Thoracic aorta (tissue), 2 donors: ENCODE measurements at places on chromosomes 4 and X.

- no peaks in the 10 kb centered on the region for H3K36me3 ChIP-seq
- no peak overlapping the region for H3K4me3 ChIP-seq
- no peak overlapping the region for H3K27ac ChIP-seq
- no peaks in the 10 kb centered on the region for H3K4me1 ChIP-seq
- DNase-seq: no peak
Measured at GRCh38 chr4:55931043-55931442, 17.7 kb upstream of the CEP135 start.

DNA sequence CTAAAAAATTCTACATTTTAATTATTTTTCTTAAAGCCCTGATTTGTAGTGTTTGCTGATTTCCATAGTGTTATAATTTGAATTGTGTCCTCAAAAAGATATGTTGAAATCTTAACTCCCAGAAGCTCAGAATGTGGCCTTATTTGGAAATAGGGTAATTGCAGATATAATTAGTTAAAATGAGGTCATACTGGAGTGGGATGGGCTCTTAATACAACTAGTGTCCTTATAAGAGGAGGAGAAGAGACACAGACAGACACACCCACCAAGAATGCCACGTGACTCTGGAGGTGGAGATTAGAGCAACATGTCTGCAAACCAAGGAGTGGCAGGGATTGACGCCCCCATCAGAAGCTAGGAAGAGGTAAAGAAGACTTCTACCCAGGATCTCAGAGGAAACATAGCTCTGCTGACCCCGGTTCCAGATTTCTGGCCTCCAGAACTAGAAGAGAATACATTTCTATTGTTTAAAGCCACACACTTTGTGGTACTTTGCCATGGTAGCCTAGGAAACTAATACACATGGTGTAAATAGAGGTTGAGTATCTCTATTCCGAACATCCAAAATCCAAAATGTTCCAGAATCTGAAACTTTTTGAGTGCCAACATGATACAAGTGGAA lies 70.5 kb upstream of the IRF2 start:
- H3K27me3 ChIP-seq: no peaks in the 10 kb centered on the region
- H3K4me3 ChIP-seq: no peak overlapping the region
- no peak overlapping the region for H3K27ac ChIP-seq
- no peak for DNase-seq

GRCh38 chr4:111502626-111503025 lies 642.6 kb upstream of the FAM241A start:
- no peak overlapping the region for H3K27ac ChIP-seq
- no peak for DNase-seq

DNA sequence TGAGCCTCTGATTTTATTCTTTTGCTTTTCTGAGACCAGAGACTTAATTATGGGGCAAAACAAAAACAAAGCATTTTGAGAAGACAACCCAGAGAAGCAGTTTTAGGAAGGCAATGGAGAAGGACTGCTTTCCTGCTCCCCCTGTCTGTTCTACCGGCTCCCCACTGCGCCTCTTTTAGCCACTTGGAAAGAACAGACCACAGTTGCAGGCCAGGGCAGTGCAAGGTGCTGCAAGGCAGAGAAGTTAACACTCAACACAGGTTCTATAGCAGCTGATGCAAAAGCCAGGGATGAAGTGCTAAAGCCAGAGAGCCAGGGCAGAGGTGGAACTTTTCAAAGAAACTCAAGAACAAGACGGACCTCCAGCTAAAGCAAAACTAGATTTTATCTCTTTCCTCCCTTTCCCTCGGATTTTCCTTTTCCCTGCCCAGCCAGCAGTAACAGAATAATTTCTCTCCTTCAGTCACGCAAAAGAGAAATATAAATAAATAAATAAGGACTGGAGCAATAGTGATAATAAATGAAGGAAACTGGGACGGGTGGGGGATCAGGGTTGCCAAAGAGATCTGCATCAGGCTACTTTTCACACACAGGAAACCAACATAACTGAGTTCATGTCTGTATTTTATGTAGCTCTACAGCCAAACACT lies 10.4 kb downstream of the SH3RF1 start:
- peaks cover 83% of the 10 kb centered on the region for H3K4me1 ChIP-seq
- no peaks in the 10 kb centered on the region for H3K36me3 ChIP-seq
- DNase-seq: no peak
- no peak overlapping the region for H3K27ac ChIP-seq

DNA sequence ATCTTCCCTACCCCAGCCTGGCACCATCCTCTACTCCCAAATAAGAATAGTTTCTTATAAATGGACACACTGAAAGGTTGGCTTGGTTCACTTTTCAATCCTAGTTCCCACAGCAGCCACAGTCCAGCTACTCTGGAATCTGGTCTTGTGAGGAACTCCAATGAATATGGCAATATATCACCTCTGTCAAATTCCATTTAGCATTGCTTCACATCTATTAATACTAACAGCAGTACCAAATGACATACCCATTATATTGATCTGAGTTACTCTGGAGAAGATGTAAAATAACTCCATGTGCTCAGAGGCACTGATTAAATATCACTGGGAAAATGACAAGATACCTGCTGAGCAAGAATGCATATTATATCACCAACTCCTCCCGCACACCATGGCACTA lies 8.6 kb downstream of the OPHN1 start:
- no peak overlapping the region for H3K4me3 ChIP-seq
- H3K36me3 ChIP-seq: no peaks in the 10 kb centered on the region

DNA sequence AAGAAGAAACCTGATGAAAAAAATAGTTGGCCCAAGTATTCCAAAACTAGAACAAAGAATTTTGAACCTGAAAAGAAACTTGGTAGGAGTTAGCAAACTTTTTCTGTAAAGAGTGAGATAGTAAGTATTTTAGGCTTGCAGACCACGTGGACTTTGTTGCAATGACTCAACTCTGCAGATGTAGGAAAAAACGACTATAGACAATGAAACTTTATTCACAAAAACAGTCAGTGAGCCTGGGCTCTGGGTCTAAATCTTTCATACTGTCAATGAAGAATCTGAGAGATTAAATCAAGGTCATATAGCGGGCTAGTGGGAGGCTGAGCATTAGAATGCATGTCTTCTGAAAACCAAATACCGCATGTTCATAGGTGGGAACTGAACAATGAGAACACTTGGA lies 23.0 kb downstream of the SH3D19 start:
- no peaks in the 10 kb centered on the region for H3K27me3 ChIP-seq
- no peak for DNase-seq
- H3K4me3 ChIP-seq: no peak overlapping the region
- no peak overlapping the region for H3K27ac ChIP-seq

GRCh38 chrX:65642914-65643491 lies 24.5 kb upstream of the MSN start:
- no peaks in the 10 kb centered on the region for H3K36me3 ChIP-seq
- DNase-seq: no peak
- peaks cover 19% of the 10 kb centered on the region for H3K4me1 ChIP-seq
- H3K4me3 ChIP-seq: no peak overlapping the region
- no peaks in the 10 kb centered on the region for H3K27me3 ChIP-seq

GRCh38 chr4:167020410-167020809 lies 213.9 kb downstream of the SPOCK3 start:
- no peaks in the 10 kb centered on the region for H3K36me3 ChIP-seq
- H3K4me1 ChIP-seq: no peaks in the 10 kb centered on the region
- no peaks in the 10 kb centered on the region for H3K27me3 ChIP-seq
- H3K4me3 ChIP-seq: no peak overlapping the region

DNA sequence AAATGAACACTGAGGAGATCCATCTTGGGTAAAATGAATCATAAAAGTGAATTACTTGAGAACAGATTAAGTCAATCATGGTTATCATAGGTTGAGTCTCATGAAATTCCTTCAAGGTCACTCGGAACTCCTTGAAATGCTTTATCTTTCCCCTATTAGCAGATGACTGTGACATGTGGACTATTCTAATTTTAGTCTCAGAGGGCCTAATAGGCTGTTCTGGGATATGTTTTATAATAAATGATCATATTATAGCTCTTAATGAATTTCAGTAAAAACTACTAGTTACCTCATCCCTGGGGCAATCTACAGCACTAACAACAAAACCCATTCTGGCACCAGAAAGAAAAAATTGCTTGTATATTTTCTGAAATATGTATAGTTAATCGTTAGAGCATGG lies 44.7 kb downstream of the SPATA4 start:
- DNase-seq: no peak
- no peaks in the 10 kb centered on the region for H3K27me3 ChIP-seq
- no peak overlapping the region for H3K27ac ChIP-seq
- no peak overlapping the region for H3K4me3 ChIP-seq

- H3K4me3 ChIP-seq: no peak overlapping the region
- H3K4me1 ChIP-seq: peaks cover 21% of the 10 kb centered on the region
- no peaks in the 10 kb centered on the region for H3K27me3 ChIP-seq
- peak overlapping the region; percentile 21 for H3K27ac ChIP-seq
- no peaks in the 10 kb centered on the region for H3K36me3 ChIP-seq
Measured at GRCh38 chrX:10576777-10577447, 43.5 kb downstream of the MID1 start.

DNA sequence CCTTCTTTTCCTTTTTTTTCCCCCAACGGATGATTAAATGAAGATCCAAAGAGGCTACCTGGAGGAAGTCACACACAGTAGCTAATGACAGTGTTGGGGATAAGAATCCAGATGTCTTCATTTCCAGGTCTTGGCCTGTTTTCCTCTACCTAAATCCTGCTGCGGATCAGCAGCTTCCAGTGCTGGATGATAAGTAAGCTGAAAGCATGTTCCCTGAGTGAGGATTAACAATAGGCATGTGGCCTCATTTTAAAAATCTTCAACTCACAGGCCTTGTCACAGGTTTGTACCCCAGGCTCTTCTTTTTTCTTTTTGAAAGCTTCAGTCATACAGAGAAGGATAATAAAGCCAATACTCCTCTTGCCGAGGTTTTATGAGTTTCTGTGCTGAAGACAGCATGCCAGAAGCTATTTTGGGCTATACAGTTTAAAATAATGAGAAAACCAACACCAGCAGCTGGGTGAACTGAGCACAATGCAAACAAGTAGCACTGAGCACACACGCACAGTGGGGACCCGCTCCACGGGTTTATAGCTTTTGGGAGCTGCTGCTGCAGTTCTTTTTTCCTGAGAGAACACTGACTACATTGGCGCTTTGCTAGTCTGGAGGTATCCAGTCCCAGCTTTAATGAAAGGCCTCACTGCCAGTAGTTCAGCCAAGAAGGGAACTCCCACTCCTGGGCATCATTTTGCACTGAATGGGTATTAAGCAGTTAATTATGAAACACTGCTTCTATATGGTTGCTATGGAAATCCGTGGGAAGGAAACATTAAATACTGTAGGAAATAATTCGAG lies 184.2 kb upstream of the CTSO start:
- H3K27me3 ChIP-seq: no peaks in the 10 kb centered on the region
- no peak overlapping the region for H3K27ac ChIP-seq
- no peak overlapping the region for H3K4me3 ChIP-seq
- DNase-seq: no peak
- no peaks in the 10 kb centered on the region for H3K36me3 ChIP-seq

GRCh38 chr4:26141051-26141721 lies 179.6 kb upstream of the RBPJ start:
- no peak for DNase-seq
- no peaks in the 10 kb centered on the region for H3K36me3 ChIP-seq
- no peaks in the 10 kb centered on the region for H3K27me3 ChIP-seq
- peaks cover 8% of the 10 kb centered on the region for H3K4me1 ChIP-seq
- H3K4me3 ChIP-seq: no peak overlapping the region

- no peak overlapping the region for H3K27ac ChIP-seq
- H3K4me3 ChIP-seq: no peak overlapping the region
- DNase-seq: no peak
- no peaks in the 10 kb centered on the region for H3K36me3 ChIP-seq
Measured at GRCh38 chr4:136136601-136137000, 1395.7 kb downstream of the PCDH18 start.

DNA sequence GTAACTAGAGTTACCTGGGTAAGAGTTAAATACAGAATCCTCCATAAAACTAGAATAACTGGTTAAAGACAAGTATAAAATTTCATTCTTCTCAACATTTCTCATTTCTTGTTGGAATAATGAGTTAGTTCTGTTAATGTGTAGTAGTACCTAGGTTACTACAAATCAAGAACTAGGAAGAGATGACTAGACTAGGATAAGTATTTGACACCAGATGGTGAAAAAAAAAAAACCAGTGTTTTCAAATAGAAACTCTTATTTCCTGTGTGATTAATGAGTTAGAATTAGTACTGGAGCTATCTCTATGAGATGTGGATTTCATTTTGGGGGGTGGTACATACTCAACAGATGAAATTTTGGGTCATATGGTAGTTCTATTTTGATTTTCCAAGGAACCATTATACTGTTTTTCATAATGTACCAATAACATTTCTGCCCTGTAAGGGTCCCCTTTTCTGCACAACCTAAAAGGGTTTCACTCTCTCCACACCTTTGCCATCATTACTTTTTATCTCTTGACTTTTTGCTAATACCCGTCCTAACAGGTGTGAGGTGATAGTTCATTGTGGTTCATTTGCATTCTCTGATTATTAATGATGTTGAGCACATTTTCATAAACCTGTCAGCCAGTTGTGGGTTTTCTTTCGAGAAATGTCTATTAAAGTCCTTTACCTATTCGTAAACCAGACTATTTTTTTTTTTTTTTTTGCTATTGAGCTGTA lies 1.7 kb upstream of the VCX start:
- no peak overlapping the region for H3K4me3 ChIP-seq
- no peaks in the 10 kb centered on the region for H3K36me3 ChIP-seq
- no peaks in the 10 kb centered on the region for H3K4me1 ChIP-seq
- H3K27me3 ChIP-seq: no peaks in the 10 kb centered on the region

- H3K36me3 ChIP-seq: no peaks in the 10 kb centered on the region
- no peak overlapping the region for H3K4me3 ChIP-seq
- DNase-seq: no peak
- H3K27me3 ChIP-seq: no peaks in the 10 kb centered on the region
- H3K4me1 ChIP-seq: no peaks in the 10 kb centered on the region
Measured at GRCh38 chrX:149003863-149004660, 501.0 kb downstream of the IDS start.

- no peaks in the 10 kb centered on the region for H3K27me3 ChIP-seq
- peaks cover 6% of the 10 kb centered on the region for H3K4me1 ChIP-seq
- no peaks in the 10 kb centered on the region for H3K36me3 ChIP-seq
- no peak for DNase-seq
- no peak overlapping the region for H3K4me3 ChIP-seq
Measured at GRCh38 chr4:158208963-158209640, 1.2 kb upstream of the TMEM144 start.

GRCh38 chr4:49032440-49033161 lies 46.5 kb downstream of the CWH43 start:
- no peak overlapping the region for H3K27ac ChIP-seq
- H3K36me3 ChIP-seq: no peaks in the 10 kb centered on the region
- no peak overlapping the region for H3K4me3 ChIP-seq
- no peak for DNase-seq

GRCh38 chr4:24995346-24995919 lies 35.3 kb downstream of the LGI2 start:
- H3K36me3 ChIP-seq: no peaks in the 10 kb centered on the region
- peaks cover 15% of the 10 kb centered on the region for H3K4me1 ChIP-seq
- no peak overlapping the region for H3K27ac ChIP-seq
- no peak overlapping the region for H3K4me3 ChIP-seq
- DNase-seq: no peak
- H3K27me3 ChIP-seq: no peaks in the 10 kb centered on the region

- H3K27me3 ChIP-seq: no peaks in the 10 kb centered on the region
- H3K27ac ChIP-seq: no peak overlapping the region
- no peaks in the 10 kb centered on the region for H3K4me1 ChIP-seq
- no peak overlapping the region for H3K4me3 ChIP-seq
Measured at GRCh38 chrX:140273921-140274320, 230.9 kb downstream of the SOX3 start.
